Ammon's horn (tissue), 1 donor: ENCODE measurements at places on chromosomes 4 and X.

GRCh38 chr4:106530821-106531220 lies 162.2 kb upstream of the GIMD1 start:
- DNase-seq = no peak

- DNase-seq = no peak
Observed at GRCh38 chr4:21893136-21893535, 55.4 kb downstream of the KCNIP4 start.

- DNase-seq = no peak
Observed at GRCh38 chrX:41604766-41605543, 83.8 kb upstream of the GPR34 start.

DNA sequence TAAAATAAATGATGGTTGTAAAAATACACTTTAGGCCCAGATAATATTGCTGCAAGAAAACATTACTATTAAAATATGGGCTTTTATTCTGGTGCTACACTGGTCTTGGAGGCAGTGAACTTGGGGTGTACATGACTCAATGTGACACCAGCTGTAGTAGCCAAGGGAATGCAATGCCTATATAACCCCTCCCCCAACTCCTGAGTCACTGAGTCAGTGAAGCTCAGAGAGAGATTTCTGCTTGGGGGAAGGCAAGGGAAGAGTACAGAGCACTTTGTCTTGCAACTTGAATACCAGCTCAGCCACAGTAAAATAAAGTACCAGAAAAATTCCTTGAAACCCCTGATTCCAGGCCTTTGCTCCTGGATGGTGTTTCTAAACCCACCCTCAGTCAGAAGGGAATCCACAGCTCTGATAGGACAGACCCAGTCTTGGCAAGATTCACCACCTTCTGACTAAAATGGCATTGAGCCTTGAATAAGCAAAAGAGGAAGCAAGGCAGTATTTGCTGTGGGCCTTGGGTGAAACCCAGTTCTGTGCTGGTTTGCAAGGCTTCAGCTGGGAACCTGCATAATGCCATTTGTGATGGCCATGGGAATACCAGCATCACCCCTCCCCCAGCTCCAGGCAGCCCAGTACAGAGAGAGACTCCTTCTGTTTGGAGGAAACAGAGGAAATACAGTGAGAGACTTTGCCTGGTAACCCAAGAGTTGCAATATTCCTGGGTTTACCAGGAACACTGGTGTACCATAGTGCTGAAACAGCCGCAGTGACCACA lies 209.9 kb downstream of the IQCM start:
- DNase-seq = no peak

DNA sequence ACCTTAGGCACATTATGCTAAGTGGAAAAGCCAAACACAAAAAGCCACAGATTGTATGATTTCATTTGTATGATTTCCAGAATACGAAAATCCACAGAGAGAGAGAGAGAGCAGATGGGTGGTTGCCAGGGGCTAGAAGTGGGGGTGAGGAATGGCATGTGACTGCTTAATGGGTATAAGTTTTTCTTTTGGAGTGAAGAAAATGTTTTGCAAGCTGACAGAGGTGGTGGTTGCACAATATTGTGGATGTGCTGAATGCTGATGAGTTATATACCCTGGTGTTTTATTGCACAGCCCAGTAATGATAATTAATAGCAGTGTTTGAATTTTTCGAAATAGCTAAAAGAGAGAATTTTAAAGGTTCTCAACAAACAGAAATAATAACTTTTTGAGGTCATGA lies 386.1 kb upstream of the HS3ST1 start:
- DNase-seq = no peak

DNA sequence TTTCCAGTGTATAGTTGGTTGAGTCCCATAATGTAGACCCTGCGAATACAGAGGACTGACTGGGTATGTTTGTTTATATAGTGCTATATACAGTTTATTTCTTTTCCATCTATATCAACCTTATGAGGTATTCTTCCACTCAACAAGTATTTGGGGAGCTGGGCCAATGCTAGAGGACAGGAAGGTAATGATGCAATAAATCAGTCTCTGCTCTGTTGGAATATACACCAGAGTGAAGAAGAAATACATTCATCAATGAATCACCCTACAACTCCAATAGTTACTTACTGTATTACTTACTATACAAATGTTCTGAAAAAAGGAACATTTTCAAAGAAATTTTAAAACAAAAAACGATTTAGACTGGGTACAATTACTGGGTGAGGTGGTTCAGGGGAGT lies 2.1 kb upstream of the ARSJ start:
- no peak for DNase-seq

- DNase-seq = no peak
Observed at GRCh38 chr4:113905301-113905700, 74.1 kb downstream of the ARSJ start.

DNA sequence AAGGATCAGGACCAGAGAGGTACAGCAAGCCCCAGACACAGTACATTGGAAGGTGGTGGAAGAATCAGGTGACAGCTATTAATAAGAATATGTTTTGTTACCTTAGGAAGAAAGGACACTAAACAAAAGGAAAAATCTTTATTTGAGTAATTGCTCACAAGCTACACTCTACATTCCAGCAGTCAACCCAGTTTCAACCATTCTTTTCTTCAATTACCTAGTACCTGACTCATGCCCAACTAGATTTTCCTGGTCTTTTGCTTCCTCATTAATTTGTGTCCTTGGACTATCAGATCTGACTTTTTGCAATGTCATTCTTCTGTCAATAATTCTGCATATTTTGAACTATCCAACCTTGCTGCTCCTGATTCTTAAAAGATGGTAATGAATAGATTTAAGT lies 22.5 kb upstream of the GLRA2 start:
- no peak for DNase-seq

DNA sequence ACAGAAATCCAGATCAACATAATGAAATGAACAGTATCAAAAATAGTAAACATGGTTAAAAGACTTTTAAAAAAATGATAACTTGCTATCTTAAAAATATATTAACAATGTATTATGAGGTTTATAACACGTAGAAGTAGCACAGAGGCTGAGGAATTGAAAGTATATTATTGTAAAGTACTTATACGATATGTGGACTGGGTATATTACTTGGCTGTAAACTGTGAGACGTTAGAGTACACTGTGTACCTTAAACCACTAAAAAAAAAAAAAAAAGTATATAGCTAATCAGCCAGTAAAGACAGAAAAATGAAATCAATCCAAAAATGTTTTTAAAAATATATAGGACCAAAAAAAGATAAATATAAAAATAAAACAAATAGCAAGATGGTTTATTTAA lies 120.6 kb downstream of the TET2 start:
- DNase-seq = no peak

- no peak for DNase-seq
Observed at GRCh38 chr4:139142087-139142486, 34.9 kb downstream of the ELF2 start.

GRCh38 chrX:56757327-56757726 lies 28.3 kb downstream of the NBDY start:
- no peak for DNase-seq

DNA sequence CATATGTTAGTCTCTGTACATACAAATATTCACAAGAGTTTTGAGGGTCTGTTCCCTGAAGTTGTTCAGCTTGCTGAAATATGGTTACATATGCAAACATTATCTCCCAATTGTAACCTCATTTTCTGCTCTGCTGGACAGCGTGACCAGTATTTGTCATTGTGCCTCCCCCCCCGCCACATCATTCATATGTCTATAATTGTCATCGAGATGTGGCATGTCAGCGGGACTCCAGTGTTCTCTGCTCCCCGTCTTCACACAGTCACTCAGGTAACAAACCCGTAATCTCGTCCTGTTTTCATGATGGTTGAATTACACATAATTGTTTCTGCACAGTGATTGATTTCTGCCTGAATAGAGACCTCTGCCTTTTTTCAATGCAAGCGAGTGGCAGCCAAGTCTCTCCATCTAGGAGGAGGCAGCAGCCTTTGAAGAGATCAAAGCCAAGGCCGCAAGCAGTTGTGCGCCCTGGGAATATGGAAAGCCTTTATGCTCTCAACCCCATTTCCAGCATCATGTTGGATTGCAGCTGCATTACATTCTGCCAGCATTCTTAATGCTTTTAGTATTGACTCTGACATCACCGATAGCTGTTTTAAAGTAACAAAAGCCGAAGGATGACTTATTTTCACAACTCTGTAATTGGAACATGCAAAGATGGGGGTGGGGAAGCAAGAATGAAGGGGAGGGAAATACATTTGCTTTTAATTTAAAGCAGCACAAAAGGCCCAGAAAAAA lies 27.4 kb downstream of the LEF1 start:
- DNase-seq = no peak

GRCh38 chr4:159370286-159370685 lies 267.4 kb downstream of the RAPGEF2 start:
- no peak for DNase-seq

- DNase-seq = no peak
Observed at GRCh38 chrX:77597090-77597489, 149.9 kb downstream of the FGF16 start.

GRCh38 chrX:78476701-78477100 lies 149.3 kb upstream of the CYSLTR1 start:
- no peak for DNase-seq

DNA sequence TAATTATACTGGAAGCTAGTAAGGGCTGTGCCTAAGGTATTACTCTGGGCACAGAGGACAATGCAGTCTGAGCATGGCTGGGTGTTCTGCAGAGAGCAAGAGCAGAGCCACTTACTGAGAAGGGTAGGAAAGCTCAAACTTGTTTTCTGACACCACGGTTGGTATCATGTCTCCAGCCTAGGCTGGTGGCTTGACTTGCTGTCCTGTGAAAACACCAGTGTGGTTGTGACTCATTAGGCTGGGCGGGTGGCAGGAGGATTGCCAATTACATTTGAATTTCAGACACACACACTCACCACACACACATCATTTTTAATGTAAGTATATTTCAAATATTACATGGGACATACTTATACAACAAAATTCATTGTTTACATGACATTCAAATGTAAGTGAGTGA lies 19.7 kb upstream of the MTM1 start:
- DNase-seq = no peak

- no peak for DNase-seq
Observed at GRCh38 chr4:148955564-148956297, 513.5 kb upstream of the NR3C2 start.

- DNase-seq = no peak
Observed at GRCh38 chr4:40350627-40351227, 15.6 kb downstream of the CHRNA9 start.

- no peak for DNase-seq
Observed at GRCh38 chr4:37689353-37690095, 3.3 kb upstream of the RELL1 start.

DNA sequence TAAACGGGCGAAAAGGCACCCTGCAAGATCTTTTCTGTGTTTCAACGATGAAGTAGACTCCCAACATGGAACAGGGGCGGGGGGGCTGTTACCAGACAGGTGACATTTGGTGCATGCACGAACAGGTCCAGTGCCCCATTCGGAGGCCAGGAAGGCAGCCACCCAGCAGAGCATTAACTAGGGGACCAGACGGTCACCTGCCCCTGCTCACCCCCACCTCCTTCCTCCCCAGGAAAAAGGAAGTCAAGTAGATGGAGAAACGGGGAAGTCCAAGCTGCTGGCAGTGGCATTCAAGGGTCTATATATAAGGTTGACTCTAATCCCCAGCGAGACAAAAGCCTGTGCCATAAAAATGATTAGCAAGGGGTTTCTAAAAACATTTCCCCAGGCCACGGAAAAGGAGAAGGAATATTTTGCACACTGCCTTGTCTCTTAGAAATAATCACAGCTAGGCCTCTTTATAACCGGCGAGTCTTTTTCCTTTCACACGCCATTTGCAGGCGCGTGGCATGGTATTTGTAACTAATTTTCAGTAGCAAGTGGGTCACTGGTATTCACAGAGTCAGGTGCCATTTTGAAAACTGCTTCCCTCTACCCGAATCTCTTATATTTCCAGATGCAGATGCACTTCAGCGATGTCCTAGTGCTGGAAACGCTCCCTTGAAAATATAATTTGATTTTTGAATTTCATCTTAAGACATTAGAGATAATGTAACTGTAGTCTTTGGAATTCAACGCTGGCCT lies 1.2 kb upstream of the TMSB4X start:
- no peak for DNase-seq

DNA sequence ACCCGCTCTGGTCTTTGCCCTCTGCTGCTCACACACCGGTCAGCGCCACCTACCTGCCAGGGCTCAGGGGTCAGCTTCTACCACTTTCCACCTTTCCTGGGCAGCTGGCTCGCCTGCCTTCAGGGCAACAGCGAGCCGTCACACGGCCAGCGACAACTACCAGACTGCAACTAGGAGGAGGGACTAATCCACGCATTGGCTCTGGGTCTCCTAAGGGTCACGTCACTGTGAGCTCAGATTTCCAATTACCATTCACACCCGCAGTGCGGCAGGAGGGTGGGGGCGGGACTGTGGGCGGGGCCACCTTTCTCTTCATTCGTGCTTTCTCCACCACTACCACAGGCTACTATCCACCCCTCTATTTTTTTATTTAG lies at the start of gene BEX5:
Gene BEX5, minus strand, starts transcription at position 172 of the 374 bp plus-strand sequence. CDS start 1,712 bp downstream, outside the sequence.
- DNase-seq = peak; percentile 84

GRCh38 chr4:133910165-133910564 lies 291.4 kb downstream of the PABPC4L start:
- no peak for DNase-seq

- DNase-seq = no peak
Observed at GRCh38 chr4:42361456-42361855, 35.8 kb upstream of the SHISA3 start.

DNA sequence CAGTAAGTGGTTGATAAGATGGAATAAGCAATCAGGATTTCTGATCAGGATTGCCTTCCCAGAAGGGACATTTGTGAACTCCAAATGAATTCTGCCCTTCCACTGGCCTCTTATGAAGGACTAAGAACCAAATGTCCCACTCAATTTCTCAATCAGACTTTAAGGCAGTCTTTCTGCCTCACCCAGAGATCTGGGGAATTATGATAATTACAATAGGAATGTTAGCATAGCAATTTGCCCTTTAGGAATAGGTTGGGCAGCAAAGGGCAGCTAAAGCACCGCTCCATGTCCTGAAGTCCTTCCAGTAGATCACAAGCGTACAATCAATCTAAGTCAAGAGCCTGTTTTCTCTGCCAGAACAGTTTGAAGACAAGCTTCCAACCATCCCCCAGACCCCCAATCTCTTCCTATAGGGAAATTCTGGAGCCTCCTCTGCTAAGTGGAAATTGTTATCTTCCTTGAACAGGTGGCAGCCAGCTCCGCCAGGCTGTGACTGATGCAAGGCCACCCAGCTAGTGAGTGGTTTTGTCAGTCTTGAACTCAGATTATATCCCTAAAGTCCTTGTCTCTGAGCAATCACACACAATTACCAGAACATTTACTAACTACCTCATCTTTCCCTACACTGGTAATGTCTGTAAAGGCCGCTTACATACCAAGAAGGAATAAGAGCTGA lies 18.6 kb downstream of the NKX3-2 start:
- DNase-seq = no peak
